ENCODE measurements at places on chromosomes 6 and 20. TPM values are rescaled to one million over a fixed set of nuclear protein-coding genes. Genes with fewer than 3 reads are reported as not detected.

Gene SLC17A2
- not detected for total RNA-seq

Gene PTCRA
- 0.55 TPM for total RNA-seq

Gene COL12A1
- total RNA-seq, result 40.4 TPM

Gene SUMO4
- total RNA-seq, result 5.0 TPM

Gene IFT52
- 33.9 TPM for total RNA-seq

Gene CTCFL
- total RNA-seq, result not detected

Gene MOG
- not detected for total RNA-seq

Gene LTV1
- total RNA-seq, result 28.6 TPM

Gene DSTN
- total RNA-seq, result 603 TPM

Gene TGM3
- total RNA-seq, result not detected

Gene SIRPB2
- total RNA-seq, result 3.6 TPM

Gene UNC5CL
- 1.6 TPM for total RNA-seq

Gene PTPRK
- total RNA-seq, result 107 TPM

Gene FAM217A
- not detected for total RNA-seq

Gene SLC9A8
- total RNA-seq, result 35.0 TPM

Gene MYH7B
- 1.4 TPM for total RNA-seq
